ENCODE measurements at places on chromosomes 2 and 18. TPM values are rescaled to one million over a fixed set of nuclear protein-coding genes. Genes with fewer than 3 reads are reported as not detected.

The ASXL2 gene
- 5.9 TPM for total RNA-seq

The GAREM1 gene
- 38.1 TPM for total RNA-seq

The LRRFIP1 gene
- 25.3 TPM for total RNA-seq

The MAL gene
- not detected for total RNA-seq

The CYBRD1 gene
- 8.9 TPM for total RNA-seq

The ABCG8 gene
- 0.74 TPM for total RNA-seq

The MC2R gene
- total RNA-seq = not detected

The BMP10 gene
- not detected for total RNA-seq

The PID1 gene
- total RNA-seq = 32.0 TPM

The MATN3 gene
- total RNA-seq = 2.0 TPM

Measured in temporal lobe (tissue), 4 donors.